ENCODE measurements at places on chromosomes 1 and 21.

DNA sequence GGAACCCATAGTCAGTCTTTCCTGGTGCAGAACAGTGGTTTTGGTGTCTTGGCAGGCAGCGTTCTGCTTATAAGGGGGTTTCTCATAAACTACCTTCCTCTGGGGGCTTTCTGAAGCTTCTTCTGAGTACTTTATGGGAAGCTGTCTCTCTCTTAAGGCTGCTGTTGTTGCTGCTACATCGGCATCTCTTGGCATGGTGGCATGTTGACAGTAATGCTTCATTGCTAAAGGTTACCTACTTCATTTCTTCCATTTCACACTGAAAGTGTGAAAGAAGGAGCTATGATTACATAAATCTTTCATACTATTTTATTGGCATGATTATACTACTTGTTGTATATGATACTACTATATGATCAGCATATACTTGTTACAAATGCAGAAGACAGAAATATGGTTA, 6.3 kb upstream of the MAP10 start:
- DNase-seq, result no peak

- no peak for DNase-seq
These were observed 27.5 kb upstream of the TCEA3 start for GRCh38 chr1:23452011-23452411.

GRCh38 chr1:186845576-186846210, 16.9 kb downstream of the PLA2G4A start:
- no peak for DNase-seq

- no peak for DNase-seq
These were observed 1.0 kb downstream of the KRTCAP2 start for GRCh38 chr1:155171836-155172731.

DNA sequence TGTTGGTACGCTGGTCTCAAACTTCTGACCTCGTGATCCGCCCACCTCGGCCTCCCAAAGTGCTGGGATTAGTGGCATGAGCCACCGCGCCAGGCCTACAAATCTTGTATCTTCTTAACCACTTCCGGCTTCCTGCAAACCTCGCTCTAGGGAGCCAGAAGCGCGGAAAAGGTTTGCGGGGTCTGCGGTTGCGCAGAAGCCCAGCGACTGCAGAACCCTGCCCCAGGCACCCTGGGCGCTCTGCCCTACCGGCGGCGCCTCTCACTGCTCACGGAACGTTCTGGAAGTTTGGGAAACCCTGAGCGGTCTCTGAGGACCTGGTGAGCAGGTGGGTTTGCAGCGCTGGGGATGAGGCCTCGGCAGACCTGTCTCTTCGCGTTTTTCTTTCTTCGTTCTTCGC, at the start of gene C1orf146:
Gene C1orf146, plus strand, starts transcription at position 195 of the 400 bp plus-strand sequence. CDS start 13,506 bp downstream, outside the sequence.
- DNase-seq, result no peak

- no peak for DNase-seq
These were observed 13.3 kb downstream of the FBXO42 start for GRCh38 chr1:16338961-16339360.

DNA sequence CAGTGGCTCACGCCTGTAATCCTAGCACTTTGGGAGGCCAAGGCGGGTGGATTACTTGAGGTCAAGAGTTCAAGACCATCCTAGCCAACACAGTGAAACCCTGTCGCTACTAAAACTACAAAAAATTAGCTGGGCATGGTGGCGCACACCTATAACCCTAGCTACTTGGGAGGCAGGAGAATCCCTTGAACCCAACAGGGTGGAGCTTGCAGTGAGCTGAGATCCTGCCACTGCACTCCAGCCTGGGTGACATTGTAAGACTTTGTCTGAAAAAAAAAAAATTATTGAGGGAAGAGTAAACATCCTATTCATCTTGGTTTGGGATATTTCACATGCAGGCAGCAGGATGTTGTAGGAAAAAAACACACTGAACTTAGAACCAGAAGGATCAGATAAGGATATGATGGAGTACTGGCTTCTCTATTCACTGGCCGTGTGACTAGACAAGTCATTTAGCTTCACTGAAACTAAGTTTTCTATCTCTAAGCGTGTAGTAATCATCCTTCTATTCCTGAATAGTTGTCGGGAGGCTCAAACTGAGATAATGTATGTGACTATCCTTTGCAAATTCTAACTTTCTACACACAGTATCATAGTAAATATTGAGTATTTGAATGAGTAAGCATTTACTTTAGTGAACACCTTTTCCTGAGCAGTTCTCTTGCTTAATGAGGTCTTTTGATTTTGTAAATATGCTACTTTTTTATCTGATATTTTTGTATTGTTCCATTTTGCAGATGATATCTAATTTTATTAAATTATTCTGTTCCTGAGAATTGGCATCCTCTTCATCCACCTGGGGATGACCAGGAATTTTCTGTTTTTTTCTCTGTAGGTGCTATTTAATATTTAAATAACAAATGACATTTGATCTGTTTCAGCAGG, 18.2 kb downstream of the CAP1 start:
- DNase-seq, result no peak

- DNase-seq, result no peak
These were observed 223.0 kb upstream of the ADAMTS5 start for GRCh38 chr21:27189870-27190269.

DNA sequence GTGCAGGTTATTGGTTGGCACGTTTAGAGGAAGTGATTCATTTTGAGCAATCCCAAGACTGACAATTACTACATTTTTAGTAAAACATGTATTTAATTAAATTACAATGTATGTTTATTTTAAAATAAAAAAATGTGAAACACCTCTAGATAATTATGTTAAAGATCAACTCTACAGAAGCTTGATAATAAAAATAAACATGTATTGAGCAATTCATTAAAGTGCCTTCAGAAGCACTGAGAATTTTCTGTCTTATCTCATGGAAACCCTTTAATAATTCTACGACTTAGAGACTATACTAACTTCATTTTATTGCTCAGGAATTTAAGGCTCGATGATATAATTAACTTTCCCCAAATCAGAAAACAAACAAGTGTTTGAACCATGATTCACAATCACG, 208.0 kb upstream of the BRINP3 start:
- no peak for DNase-seq

GRCh38 chr1:57518496-57518895, 94.6 kb upstream of the DAB1 start:
- DNase-seq, result no peak

DNA sequence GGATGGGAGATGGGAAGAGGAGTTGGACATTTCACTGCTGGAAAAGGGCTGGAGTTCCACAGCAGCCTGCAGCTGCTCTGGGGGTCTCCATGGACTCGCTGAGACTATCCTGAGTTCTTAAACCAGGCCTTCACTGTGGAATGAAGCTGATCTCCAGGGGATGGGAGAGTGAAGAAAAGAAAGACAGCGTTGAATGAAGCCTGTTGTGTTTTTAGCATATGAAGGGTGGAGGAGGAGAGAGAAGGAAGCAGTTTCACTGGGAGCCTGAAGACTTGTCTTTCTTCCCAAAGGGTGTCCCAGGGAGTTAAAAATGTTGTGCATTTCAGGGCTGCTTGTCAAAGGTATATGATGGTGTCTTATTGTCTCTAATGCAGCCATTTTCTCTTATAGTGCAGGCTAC, 9.2 kb downstream of the ROR1 start:
- DNase-seq, result no peak

DNA sequence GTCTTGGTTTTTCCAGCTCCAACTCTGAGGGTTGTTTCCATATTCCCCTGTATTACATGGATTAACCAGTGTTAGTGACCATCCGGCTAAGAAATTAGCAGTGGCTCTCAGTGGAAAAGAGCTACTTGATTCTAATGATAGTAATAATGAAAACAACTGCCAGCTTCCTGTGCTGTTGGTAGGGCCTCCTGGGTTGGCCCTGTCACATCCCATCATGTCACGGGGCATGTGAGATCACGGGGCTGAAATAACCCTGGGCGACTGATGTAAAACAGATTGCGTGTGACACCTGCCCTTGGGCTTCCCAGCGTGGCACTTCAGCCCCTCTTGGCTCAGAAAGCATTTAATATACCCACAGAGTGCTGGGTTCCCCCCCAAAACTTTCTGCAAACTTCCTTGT, 149.0 kb downstream of the ROR1 start:
- no peak for DNase-seq

DNA sequence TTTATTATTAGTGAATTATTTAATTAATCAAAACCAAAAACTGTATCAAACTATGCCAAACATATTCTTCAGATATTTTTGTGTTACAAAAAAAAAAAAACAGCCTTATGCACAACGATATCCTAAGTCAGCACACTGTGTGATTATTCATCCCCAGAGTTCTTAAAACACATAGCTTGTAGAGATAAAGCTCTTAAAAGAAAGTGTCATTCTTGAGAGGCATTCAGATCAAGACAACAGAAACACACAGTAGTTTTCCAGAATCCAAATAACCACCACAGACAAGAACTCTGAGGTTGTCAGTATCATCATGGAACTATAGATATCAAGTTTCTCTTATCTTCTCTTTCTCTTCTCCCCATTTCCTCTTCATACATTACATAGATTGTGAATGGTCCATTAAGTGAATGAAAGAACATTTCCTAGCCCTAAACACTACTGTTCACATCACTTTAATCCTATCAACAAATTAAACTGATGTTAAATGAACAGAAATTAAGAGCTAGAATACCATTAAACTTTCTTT, 13.5 kb downstream of the ZZZ3 start:
- no peak for DNase-seq

All from NCI-H446 treated with DMSO at 0.1 percent for 48 hours (cell line).